OCI-LY7 (cell line): ENCODE measurements at places on chromosomes 12 and 14. TPM values are rescaled to one million over a fixed set of nuclear protein-coding genes. Genes with fewer than 3 reads are reported as not detected.

GRCh38 chr14:99820702-99821331 is 27.6 kb downstream of the EML1 start:
- peak; percentile 12 for DNase-seq

GRCh38 chr14:65533736-65534404 is 121.3 kb downstream of the FUT8 start:
- no peak for DNase-seq

DNA sequence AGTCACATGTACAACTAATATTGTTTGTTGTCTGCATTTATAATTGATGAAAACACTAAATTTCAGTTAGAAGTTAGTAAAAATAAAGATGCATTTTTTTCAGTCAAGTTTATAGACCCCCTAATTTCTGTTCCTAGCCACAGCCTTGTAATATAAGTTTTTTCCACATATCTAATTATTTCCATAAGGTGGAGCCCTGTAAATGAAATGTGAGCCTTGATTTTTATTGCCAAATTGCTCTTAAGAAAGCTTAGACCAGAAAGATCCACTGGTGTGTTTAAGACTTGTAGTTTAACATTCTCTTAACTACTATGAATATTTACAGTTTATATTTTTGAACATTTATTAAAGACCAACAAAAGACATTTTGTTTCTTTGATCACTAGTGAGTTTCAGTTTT is 322.1 kb upstream of the RGS6 start:
- DNase-seq = no peak

ZNF891 gene
- 5.0 and 5.9 TPM in 2 replicates for total RNA-seq

GRCh38 chr14:71231521-71232393 is 324.5 kb downstream of the PCNX1 start:
- peak; percentile 50 for DNase-seq

DNA sequence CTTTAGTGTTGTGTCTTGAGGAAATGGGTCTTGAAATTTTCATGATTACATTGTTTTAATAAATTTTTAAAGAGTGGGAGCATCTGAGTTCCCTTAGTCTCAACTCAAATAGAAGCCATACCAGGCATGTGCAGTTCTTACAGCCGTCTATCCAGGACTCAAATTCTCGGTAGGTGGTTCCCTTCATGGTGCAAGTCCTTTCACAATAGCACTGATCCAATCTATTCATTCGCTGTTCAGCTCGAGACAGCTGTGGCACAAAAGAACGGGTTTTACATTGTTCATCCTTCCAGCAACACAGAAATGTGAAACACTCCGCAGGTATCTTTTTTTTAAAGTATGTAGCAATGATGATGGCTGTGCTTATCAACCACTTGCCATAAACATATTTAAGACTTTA is 100.2 kb downstream of the NELL2 start:
- no peak for DNase-seq
